ENCODE measurements at places on chromosomes 13 and 19. TPM values are rescaled to one million over a fixed set of nuclear protein-coding genes. Genes with fewer than 3 reads are reported as not detected.

The TPTE2 gene
- total RNA-seq: 0.11 TPM

GRCh38 chr13:27634231-27634630, 12.5 kb downstream of the POLR1D start:
- no peak for DNase-seq

DNA sequence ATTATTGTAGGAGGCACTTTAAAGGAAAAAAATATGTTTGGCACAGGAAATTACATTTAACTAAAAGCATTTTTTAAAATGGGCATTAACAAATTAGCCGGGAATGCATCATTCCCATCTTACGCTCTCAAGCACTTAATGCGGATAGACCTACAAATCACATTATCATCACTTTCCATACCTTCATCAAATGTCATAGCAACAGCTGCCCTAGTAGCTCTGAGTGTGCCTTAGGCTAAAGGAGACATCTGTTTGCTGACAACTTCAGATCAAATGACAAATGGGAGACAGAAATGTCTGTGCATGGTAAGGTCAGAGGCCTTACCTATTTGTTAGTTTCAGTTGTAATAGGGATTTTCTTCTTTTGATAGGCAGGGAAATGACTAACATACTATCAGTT, 773.2 kb upstream of the SLC10A2 start:
- DNase-seq: no peak

DNA sequence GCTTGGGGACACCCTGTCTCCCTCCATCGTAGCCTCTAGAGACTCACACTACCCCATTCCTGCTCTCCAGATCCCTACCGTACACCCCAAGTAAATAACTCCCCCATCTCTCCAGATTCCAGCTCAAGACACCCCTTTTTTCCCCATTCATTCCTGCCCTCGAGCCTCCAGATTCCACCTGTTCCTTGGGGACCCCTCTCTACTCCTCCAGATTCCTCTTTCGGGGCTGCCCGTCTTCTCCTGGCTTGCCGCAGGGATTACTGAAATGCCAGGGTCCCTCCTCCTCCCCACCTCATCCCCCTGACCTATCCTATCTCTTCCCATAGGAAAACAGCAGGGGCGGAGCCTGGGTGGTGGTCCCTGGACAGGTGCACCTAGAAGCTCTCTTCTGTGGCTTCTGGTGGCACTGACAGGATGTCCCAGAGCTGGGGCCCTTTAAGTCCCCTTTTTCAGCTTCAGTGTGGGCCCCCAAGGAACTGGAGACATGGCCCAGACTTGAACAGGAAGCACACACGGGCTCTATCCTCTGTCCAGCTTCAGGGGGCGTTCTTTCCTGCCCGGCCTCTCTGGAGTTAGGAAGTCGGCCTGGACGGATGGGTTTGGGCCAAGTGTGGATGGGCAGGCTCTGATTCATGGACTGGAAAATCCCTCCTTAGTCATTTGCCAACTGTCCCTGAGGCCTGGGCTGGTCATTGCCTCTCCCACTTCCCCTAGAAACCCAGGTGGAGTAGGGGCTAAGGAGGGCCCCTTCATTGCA, 1.2 kb downstream of the ZSWIM4 start:
- no peak for DNase-seq

GRCh38 chr13:92952161-92952560, 274.4 kb upstream of the GPC6 start:
- no peak for DNase-seq

All from activated CD4-positive, alpha-beta T cell treated with anti-CD3 and anti-CD28 coated beads for 36 hours (primary cell).